ENCODE measurements at places on chromosomes 2 and 18.

DNA sequence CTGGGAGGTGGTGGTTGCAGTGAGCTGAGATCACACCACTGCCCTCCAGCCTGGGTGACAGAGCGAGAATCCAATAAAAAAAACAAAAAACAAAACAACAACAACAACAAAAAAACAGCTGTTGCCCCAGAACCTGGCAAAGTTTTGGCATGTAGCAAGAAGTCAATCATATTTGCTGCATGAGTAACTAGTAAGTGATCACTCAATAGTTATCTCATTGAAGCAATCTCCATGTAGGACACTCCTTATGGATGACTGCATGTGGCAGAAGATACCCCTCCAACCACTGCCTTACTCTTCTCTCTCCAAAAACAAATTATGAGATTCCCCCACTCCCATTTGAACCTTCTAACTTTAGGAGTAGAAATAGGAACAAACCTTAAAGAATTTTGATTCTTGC, 113.7 kb downstream of the TTC27 start:
- no peak for DNase-seq

GRCh38 chr2:186683341-186683740, 10.5 kb upstream of the FAM171B start:
- DNase-seq: no peak

GRCh38 chr2:25504266-25504665, 162.5 kb upstream of the DNMT3A start:
- DNase-seq: no peak

DNA sequence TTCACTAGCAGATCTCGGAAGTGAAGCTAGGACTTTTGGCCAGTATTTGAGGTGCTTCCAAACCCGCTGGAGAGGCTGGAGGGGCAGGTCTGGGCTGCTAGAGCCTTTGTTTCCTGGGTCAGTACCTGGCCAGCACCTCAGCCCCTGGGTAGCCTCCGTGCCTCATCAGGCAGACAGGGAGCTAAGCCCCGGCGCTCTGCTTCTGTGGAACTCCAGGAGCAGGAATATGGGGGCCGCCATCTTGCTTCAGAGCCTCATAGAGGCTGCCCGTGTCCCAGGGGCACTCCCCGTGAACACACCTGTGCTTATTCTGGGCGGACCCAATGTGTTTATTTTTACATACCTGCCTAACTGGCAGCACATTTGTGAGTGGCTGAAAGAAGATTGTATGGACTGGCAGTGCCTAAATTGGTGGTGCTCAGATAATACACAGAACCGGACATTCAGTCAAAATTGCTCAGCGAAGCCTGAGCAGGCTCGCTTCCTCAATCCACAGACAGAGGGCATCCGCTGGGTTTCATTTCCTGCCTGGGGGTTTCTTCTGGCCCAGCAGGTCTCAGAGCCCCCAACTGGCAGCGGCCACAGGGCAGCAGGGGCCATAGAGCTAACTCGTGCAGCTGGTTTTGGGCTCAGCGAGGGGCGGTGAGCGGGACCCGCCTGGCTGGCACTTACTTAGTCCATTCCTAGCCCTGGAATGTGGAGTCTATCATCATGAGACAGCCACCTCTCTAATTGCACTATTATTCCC, 176.8 kb upstream of the ALKAL2 start:
- no peak for DNase-seq

DNA sequence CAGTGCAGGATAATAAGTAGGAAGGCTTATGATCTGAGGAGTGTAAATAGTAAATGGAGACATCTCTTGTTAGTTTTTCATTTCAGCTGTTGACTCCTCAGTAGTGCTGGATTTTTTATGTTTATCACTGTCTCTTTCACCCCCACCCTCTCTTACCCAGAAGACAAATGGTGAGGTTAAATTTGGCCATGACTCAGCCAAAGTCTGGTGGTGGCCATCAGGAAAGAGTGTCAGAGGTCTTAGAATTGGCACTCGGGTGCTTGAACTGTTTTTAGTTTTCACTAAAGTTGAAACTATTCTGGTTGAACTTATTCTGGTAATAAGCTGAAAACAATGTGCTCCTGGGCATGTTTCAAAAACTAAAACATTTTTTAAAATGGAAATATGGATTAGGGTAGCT, 123.3 kb downstream of the FHOD3 start:
- no peak for DNase-seq

- DNase-seq: no peak
Observed at GRCh38 chr2:28048341-28048740, 157.8 kb downstream of the BABAM2 start.

GRCh38 chr18:10057401-10057893, 143.6 kb downstream of the VAPA start:
- DNase-seq: no peak

DNA sequence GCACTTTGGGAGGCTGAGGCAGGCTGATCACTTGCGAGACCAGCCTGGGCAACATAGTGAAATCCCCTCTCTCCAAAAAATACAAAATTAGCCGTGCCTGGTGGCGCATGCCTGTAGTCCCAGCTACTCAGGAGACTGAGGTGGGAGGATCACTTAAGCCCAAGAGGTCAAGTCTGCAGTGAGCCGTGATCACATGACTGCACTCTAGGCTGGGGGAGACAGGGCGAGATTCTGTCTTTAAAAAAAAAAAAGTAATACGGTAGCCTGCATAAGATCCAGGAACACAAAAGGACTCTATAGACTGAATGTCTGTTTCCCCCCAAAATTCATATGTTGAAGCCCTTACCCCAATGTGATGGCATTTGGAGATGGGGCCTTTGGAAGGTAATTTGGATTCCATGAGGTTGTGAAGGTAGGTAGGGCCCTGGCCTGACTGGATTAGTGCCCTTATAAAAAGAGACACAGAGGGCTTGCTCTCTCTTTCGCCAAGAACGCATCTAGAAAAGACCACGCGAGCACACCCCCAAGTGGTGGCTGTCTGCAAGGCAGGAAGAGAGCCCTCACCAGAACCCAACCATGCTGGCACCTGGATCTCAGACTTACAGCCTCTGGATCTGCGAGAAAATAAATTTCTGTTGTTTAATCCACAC, 17.0 kb downstream of the MBOAT2 start:
- DNase-seq: no peak

GRCh38 chr2:121355488-121355887, 70.5 kb upstream of the TFCP2L1 start:
- no peak for DNase-seq

Data from activated CD4-positive, alpha-beta T cell treated with anti-CD3 and anti-CD28 coated beads, Interleukin-2, amount 50 U/mL, for 24 hours (primary cell).